NCI-H1417 (cell line): ENCODE measurements at places on chromosomes 12 and 14.

DNA sequence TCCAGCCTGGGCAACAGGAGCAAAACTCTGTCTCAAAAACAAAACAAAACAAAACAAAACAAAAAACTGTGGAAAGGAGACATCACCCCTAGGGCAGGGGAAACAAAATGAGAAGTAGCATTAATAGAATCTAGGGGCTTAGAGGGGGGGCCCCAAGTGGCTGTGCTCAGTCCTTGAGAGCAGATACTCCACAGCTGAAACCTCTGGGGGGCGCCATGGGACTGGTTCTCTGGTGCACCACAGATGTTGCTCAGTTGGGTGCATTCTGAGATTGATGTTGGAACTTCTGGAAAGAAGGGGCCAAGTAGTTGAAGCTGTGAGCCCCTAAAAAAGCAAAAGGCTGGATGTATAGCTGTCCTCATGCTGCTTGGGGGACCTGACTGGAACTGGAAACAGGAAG is 11.8 kb upstream of the SYNE2 start:
- DNase-seq, result no peak

- DNase-seq, result no peak
Measured at GRCh38 chr12:107337346-107338095, 244.2 kb upstream of the CRY1 start.

DNA sequence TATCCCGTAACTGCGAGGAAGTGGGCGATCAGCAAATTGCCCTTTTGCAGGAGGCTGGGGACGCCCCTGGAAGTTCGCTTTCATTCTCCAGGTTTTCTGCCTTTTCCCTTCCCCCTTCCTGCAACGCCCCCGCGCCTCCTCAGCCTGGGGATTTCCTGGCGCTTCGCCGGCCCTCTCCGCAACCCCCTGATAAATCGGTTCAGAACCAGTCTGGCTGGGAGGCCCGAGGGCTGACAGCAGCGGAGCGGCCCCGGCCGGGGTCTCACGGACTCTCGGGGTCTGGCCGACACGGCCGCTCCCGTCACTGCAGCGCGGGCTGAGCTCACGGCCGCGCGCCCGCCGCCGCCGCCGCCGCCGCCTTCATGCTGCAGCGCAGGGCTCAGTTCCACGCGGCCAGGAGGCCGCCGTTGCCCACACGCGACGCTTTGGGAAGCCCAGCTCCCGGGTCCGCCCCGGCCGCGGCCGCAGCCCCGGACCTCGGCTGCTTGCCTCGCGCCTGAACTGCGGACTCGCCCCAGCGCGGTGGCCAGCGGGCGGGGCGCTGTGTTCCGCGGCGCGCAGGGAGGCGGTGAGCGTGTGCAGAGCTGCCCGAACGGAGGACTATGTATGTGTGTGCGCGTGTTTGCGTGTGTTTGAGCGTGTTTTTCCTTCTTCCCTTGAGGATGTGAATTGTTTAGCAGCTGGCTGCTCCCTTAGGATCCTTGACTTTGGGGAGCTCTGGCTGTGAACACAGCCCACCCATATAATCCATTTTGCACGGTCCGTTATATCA is at the start of gene LRFN5:
LRFN5 (plus strand) TSS at position 345 of the 772 bp plus-strand sequence.
- DNase-seq, result peak; percentile 54

DNA sequence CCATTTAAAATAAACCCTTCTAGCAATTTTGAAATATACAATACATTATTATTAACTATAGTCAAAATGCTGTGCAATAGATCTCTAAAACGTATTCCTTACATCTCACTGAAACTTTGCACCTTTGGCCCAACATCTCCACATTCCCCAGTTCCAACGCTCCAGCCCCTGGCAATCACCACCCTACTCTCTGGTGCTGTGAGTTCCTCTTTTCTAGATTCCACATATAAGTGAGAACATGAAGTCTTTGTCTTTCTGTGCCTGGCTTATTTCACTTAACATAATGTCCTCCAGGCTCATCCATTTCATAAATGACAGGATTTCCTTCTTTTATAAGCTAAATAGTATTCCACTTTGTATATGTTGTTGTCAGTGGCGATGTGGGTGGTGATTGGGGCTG is 194.7 kb upstream of the RTL1 start:
- DNase-seq, result no peak

GRCh38 chr14:88975926-88976325 is 151.5 kb downstream of the TTC8 start:
- no peak for DNase-seq

- DNase-seq, result no peak
Measured at GRCh38 chr14:97707603-97708002, 910.4 kb downstream of the VRK1 start.

- DNase-seq, result no peak
Measured at GRCh38 chr14:95397325-95397724, 77.6 kb upstream of the CLMN start.

GRCh38 chr12:11684393-11684792 is 34.9 kb downstream of the ETV6 start:
- no peak for DNase-seq

- no peak for DNase-seq
Measured at GRCh38 chr12:75690296-75690955, 179.0 kb upstream of the KRR1 start.
